ENCODE measurements at places on chromosomes 5 and 9. TPM values are rescaled to one million over a fixed set of nuclear protein-coding genes. Genes with fewer than 3 reads are reported as not detected.

DNA sequence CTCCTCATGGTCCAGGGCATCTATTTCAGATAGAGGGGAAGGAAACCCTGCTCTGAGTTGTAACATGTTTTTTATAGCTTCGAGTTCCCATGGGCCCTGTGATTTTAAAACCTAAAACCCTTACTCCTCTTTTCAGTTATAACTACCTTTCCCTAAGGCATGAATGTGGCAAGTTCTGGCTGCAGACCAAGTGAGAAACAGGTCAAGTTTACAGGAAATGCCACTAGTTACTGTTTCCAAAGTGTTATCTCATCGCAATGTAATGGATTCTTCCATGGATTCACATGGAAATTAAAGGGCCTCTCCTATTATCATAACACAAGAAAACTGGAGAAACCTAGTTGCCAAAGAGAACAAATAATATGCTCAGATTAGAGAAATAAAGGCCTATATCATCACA lies 574.5 kb upstream of the GRAMD2B start:
- DNase-seq = no peak

- no peak for DNase-seq
Measured at GRCh38 chr5:167771571-167771970, 519.9 kb upstream of the WWC1 start.

DNA sequence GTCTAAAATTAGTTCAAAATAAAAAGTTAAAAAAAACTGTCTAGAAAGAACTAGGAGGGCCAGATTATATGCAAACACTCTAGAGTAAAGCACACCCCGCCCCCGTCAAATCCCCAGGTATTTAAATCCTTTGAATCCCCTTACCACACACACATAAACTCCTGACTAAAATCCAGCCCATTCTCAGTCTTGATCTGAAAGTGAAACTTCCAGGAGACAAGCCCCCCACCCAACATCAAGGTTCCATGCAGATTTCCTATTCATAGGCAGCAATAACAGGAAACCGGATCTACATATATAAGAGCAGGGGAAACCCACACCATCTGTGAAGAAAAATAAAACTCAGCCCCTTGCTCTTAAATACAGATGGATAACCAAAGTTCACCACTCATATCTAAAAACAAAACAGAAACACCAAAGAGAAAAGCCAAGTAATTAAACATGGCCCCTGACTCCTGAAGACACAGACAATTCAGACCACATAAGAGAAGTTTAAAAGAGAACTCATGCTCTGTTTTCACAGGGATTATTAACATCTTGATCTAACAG lies 42.3 kb downstream of the MARCHF3 start:
- DNase-seq = no peak

DNA sequence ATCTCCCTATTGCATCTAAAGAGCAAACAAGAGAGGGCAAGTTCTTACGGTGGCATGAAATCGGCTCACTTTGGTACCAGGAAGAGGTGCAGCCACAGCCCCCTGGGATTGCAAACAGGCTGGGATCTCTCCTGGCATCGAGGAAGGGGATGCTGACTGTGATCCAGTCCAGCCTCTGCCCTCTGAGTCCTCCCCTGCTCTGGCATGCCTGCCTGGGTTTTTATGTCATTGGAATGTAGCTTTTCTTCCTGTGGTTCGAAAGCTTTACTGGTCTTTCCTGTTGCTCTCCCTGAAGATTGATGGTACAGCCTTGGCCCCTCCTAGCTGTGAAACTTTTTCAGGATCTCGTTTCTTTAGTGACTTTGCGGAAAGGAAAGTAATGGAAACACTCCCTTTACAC lies 6.6 kb downstream of the SLC46A2 start:
- DNase-seq = peak; percentile 50

GRCh38 chr5:172102913-172103626 lies 85.0 kb downstream of the STK10 start:
- DNase-seq = peak; percentile 95

- peak; percentile 69 for DNase-seq
Measured at GRCh38 chr9:114487607-114488300, 17.5 kb downstream of the WHRN start.

DNA sequence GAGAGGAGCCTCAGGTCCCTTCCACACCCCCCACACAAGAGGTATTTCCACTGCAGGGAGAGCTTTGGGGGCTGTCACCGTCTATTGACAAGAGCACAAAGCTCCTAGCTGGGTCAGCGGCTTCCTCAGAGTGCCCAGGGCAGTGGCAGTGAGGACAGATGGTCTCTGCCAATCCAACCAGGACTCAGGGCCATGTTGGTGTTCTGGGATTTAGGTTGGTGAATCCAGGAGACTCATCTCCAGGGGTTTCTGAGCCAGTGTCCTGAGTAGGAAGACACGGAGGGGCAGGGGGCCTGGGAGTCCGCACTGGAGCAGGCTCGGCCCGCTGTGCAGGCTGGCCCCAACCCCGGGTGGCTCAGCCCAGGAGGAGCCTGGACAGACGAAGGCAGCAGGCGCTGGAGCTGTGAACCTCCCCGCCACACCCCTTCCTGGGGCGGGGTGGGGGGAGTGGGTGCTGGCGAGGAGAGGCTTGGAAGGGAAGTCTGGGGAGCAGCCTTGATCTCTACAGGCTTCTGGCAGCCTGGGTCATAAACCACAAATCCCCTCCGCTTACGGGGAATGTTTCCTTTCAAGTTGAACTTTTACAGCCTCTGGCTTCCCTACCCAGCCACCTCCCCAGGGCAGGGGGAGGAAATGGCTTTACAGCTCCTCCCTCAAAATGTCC lies 19.6 kb downstream of the CRB2 start:
- no peak for DNase-seq

DNA sequence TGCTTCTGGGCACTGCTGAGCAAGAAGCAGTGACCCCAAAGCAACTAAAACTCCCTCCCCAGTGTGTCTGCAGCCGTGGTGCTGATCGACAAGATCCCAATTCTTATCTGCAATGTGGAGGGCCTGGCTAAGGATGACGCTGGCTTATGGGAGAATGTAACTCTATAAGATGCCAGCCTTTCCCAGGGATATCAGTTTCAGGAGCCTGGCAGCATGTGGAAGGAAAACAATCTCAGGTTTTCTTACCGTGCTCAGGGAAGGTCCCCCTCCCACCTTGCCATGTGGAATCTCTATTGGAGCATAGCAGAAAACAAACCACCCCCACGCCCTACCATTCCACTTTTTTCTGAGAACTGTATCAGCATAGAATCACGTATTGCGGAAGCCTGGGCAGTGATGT lies 87.7 kb upstream of the PTPN3 start:
- DNase-seq = no peak

GRCh38 chr5:171574376-171574775 lies 154.9 kb downstream of the FGF18 start:
- DNase-seq = no peak

DNA sequence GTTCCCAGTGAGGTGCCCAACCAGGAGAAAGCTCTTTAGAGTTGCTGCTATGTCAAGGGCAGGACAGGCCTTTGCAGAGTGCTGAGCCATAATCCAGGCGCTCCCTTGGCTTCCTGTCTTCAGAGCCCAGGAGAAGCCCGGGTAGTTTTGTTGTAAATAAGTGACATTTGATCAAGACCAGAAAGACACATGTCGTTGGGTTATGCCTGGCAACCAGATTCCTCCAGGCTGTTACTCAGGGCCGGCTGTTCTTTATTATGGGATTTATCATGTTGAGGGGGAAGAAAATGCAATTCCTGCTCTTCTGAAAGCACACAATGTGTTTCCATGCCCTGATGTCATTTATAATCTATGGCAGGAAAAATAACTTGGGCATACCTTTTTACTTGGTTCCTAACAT lies 39.3 kb upstream of the SEMA4D start:
- DNase-seq = no peak

- peak; percentile 25 for DNase-seq
Measured at GRCh38 chr5:169862391-169862811, 117.9 kb downstream of the INSYN2B start.

- DNase-seq = no peak
Measured at GRCh38 chr9:133327834-133328484, 8.0 kb downstream of the SURF6 start.

GRCh38 chr9:134388289-134388808 lies 62.1 kb downstream of the RXRA start:
- DNase-seq = peak; percentile 45

Gene CORO2A
- 2.2 TPM for total RNA-seq

Gene PPP2R2B
- not detected for total RNA-seq

Gene NTRK2
- total RNA-seq = under 0.01 TPM

Gene SERINC5
- 7.2 TPM for total RNA-seq

Gene CHSY3
- total RNA-seq = 1.4 TPM

Measured in IMR-90 (cell line).